GM19239 (cell line): ENCODE measurements at places on chromosomes 1 and 21.

GRCh38 chr1:216332462-216332861 is 90.8 kb downstream of the USH2A start:
- DNase-seq = no peak

- no peak for DNase-seq
These were observed 29.5 kb downstream of the DMAP1 start for GRCh38 chr1:44242746-44243145.

DNA sequence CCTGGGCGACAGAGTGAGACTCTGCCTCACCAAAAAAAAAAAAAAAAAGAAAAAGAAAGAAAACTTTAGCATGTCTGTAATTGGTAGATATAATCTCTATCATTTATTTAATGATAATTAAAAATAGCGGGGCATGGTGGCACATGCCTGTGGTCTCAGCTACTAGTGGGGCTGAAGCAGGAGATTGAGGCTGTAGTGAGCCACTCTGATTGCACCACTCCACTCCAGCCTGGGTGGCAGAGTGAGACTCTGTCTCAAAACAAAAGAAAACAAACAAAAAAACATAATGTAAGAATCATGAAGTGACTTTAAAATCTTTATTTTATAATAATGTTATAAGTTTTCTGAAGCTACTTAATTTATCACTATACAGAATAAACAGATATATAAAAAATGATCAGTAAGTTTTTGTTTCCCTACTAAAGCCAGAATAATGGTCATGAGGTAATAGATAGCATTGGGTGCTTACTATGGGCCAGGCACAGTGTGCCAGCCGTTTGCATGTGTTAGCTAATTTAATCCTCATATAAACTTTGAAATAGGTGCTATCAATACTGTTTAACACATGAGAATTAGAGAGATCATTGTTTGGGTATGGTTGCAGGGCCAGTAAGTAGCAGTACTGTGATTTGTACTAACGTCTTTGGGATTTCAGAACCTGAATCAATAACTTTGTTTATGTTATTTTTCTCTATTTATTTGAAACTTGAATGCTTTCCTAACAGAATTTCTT is 23.8 kb downstream of the CLIC4 start:
- no peak for DNase-seq

- DNase-seq = no peak
These were observed 6.1 kb downstream of the TNFRSF25 start for GRCh38 chr1:6459850-6460265.

GRCh38 chr1:8113262-8114220 is 87.4 kb upstream of the ERRFI1 start:
- no peak for DNase-seq

DNA sequence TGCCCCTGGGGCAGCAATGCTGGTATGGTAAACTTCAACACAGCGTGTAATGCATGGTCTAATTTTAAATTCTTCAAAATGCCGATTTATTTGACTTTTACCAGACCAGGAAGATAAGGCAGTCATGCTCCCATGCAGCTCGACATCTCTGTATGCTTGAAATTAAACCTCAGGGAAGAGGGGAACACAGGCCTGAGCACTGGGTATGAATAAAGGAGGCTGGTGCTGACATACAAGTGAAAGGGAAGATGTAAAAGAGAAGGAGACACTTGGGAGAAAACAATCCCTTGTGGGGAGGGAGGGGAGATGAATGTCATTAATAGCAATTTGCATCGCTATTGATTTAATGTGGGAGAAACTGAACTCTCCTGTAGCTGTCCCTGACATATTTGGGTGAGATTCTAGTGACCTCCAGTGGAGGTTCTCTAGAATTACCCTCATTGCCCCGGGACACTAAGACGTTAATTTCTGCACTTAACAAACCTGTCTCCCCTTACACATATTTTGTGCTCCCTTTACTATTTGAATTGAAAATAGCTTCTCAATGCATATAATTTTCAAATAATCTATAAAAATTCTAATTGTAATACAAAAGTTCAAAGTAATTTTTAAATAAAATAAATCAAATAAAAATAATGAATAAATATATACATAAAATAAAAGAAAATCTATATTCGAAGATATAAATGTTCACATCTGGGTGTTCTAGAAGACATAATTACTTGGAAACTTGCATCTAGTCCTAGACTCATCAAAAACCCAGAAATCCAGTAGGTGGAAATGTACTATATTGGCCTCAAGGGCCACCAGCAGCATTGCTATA is 283.1 kb downstream of the LMX1A start:
- peak; percentile 10 for DNase-seq

DNA sequence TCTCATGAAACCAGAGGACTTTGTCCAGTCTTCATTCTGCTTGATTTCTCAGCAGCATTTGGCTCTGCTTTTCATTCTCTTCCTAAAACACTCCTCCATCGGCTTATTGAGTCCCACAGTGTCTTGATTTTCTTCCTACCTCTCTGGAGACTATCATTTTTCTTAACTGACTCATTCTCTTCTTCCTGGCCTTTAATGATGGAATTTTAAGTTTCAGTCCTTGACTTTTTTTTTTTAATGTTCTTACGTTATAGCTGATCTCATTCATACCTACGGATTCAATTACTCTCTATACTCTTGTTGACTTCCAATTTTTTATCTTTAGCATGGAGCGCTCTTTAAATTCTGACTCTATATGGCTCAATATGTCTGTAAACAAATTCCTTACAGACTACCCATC is 111.1 kb downstream of the NEK7 start:
- no peak for DNase-seq

GRCh38 chr1:33753087-33753856 is 110.6 kb upstream of the HMGB4 start:
- no peak for DNase-seq

GRCh38 chr1:153527023-153527682 is 8.6 kb downstream of the S100A6 start:
- DNase-seq = no peak

DNA sequence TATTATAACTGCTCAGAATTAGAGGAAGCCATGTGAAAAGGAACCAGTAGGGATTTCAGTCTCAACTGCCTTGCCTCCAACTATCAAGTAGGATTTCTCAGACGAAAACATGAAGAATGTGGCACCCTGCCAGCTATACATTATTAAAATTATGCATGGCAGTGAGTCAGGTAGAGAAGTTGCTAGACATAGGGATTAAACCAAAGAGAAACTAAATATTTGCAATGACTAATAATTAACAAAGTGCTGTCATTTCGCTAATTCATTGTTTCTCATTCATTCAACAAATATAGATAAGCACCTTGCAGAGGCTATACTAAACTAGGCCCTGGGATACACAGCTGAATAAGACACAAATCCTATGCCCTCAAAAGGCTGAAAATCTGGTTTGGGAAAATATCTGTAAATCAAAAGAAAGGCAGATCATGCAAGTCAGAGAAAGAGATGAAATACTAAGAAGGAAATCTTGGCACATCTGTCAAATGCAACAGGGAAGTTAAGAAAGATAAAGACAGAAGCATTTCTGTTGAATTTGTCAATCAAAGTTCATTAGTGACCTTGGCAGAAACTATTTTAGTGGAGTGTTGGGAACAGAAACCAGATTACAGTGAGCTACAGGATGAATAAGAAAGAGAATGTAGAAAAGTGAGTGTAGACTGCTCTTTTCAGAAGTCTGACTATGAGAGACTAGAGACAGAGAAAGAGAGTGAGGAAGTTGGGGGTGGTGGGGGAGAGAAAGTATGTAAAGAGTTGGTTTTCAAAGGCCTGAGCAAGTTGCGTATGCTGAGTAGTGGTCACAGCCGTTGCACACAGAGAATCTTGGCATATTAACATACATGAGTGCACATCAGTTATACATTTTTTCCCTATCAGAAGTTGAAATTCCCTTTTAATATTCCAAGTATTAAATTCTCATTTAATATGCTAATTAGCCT is 14.7 kb upstream of the NBPF11 start:
- DNase-seq = no peak

- peak; percentile 62 for DNase-seq
These were observed 7.1 kb upstream of the CPLANE2 start for GRCh38 chr1:16243936-16244649.

DNA sequence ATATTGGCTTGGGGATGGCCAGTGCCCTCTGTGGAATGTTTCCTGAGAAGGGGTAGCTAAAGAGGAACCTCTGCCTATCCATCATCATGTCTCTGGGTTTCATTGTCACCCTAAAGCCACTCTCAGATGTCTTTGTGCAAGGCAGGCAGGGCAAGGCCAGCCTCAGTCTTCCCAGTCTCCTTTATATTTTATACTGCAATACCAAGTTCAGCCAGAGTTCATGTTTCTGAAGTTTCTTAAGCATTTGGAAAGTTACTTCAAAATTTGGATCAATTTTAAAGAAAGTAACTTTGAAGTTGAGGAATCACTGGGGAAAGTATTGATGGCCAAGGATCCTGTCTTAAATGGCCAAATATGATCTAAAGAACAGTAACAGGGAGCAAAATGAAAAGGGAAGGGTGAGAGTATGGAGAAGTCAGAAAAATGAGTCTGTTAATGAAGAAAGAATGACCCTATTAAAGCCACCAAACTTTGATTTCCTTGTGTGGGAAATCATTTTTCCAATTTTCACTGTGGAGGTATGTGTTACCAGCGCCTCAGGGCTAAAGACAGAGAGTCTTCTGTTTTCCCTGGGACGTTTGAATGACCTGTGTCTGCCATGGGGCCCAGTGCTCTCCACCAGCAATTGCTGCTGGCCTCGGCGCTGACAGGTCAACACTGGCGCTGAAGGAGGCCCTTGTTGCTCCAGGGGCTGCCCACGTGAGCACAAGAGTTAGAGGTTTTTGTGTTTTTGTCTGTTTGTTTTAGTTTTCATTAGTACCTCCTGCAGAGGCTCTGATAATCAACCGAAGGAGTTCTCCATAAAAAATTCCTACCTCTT is 93.9 kb downstream of the ATP5PO start:
- DNase-seq = no peak

GRCh38 chr1:183277821-183278738 is 92.0 kb downstream of the LAMC2 start:
- no peak for DNase-seq

DNA sequence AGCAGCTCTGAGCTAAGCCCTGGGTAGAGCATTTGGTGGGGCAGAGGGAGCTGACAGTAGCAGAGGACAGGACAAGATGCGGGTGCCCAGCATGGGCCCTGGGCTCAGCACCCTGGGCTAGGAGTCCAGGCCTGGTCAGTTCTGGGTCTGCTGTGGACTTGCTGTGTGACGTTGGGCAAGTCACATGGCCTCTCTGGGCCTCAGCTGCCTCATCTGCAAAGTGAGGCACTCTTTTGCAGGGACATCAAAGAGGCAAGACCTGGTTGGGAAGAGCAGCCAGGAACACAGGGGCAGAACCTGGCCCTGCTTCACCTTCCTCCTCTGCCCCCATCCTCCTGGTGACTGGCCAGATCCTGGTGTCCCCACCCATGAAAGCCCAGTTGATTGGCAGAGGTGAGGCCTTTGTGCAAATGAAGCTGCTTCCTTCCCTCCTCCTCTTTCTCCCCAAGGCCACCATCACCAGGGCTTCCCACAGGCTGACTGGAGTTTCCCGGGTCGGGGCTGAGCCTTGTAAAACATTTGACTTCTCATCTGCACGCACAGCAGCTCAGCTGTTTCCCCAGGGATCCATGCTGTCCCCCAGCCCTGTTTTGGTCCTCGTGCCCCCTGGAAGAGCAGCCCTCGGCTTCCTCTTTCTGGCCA is 350.5 kb downstream of the MATN1 start:
- DNase-seq = no peak

GRCh38 chr1:20255666-20256065 is 35.0 kb upstream of the VWA5B1 start:
- no peak for DNase-seq

DNA sequence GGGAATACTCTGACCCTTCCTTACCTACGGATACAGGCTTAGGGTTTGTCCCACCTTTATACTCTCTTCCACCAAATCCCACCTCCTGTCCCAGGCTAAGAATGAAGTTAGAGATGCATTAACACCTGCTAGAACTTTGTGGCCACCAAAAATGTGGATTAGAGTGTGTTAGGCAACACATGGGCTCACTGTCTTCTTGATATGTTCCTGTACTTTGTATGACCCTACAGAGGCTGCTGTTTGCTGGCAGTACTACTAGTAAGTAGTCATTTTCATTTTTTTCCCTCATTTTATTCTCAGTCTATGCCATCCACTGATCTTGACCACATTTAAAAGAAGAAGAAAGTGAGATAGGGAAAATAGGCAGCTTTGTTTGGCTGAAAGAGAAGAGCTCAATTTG is 21.0 kb upstream of the TMEM39B start:
- no peak for DNase-seq

DNA sequence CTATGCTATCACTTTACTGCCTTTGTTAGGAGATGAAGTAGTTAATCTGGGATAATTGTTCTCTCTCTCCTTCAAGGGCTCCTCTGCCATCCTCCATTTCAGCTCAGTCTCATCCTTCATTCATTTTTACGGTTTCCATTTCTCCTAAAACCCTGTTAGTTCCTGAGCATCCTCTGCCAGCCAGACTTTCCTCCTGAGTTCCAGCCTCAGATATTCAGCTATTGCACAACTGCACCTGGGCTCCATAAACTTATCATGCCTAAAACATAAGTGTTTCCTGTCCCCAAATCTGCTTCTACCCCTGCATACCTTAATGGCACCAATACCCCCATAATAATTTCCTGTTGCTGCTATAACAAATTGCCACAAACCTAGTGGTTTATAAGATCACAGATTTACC is 39.6 kb upstream of the SOX13 start:
- DNase-seq = no peak

DNA sequence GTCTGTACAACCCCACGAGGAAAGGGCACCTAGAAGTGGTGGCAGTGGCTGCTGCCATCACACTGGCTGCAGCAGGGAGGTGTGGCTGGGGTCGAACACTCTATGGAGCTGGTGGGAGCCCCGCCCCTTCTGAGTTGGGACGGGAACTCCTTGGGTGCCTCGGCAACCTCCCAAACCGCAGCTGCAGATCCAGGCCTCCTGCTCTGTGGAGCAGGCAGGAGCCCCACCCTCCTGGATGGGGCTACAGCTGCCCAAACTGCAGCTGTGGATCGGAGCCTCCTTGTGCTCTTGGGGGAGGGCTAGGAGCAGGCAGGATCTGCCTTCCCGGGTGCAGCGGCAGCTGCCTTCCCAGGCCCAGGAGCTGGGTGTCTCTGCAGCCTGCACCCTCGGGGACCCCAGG is 38.9 kb upstream of the TARDBP start:
- no peak for DNase-seq

DNA sequence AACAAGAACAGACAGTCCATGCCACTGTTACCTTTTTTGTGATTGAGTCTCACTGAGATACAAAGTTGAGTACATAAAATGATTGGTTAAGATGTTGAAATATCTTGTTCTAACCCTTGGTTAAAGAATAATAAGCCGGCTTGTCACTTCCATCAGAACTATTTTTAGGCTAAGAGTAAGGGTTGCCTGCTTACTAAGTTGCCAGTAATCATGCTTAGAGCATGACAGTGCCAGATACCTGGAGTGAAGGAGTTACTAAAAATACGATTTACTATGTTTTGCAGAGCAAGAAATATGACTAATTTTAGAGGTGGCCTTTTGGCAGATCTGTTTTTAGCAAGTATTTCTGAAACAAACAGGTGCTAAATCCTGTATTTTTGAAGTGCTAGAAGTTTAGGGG is 6.0 kb downstream of the HUNK start:
- no peak for DNase-seq

GRCh38 chr1:241637604-241638003 is 2.6 kb downstream of the CHML start:
- no peak for DNase-seq
